Brain (organoid and tissue), 16 donors: ENCODE measurements at places on chromosomes 2 and 18. TPM values are rescaled to one million over a fixed set of nuclear protein-coding genes. Genes with fewer than 3 reads are reported as not detected.

DNA sequence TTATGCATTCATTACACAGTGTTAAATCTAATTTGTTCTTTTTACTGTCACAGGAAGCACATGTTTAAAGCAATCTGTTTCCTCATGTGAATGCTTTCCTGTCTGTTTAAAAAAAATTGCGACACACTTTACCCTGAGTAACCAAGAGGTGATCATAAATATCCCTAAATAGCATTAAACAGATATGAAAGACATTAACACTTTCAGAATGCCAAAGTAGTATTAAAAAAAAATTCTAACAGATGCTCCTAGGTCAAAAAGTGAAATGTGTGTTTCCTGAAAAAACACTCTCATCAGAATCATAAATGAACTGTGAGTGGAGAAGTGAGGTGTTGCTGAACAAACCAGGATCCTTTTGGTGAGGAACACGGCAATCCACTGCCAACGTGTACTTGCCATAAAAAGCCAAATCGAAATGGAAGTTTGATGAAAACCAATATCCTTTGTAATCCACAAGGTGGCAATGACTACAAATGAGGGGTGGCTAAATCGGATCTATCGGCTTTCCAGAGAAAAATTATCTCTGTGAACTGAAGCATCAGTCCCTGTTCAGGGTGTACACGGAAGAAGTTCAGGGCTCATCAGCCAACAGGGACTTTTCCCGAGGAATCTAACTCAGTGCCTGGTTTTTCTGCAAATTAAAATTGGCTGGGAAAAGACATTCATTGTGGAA, 248.9 kb downstream of the TCF4 start:
- peak; percentile 67 for DNase-seq

GRCh38 chr2:59744436-59744835, 809.0 kb downstream of the BCL11A start:
- no peak for DNase-seq

GRCh38 chr18:35159782-35160181, 81.1 kb upstream of the ZNF397 start:
- DNase-seq = no peak

ABHD1 gene
- 0.64 TPM for polyA plus RNA-seq

- no peak for DNase-seq
Measured at GRCh38 chr18:67428158-67428557, 88.4 kb downstream of the DSEL start.

DNA sequence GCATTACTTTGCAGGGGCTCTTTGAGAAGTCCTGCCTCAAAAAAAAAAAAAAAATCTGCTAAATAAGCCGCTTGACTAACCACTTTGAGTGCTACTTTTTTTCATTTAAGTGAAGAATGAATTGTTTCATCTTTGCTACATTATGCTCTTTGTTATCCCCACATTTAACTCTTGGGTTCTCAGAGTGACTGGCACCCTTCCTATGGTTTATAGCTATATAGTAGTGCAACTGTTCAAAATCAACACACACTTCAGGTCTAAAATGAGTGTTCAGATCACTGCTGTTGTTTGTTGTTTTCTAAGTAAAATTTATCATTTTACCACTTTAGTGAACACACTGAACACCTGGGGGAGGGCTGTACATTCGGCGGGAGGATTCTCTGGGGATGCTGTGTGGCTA, 13.6 kb downstream of the STPG4 start:
- DNase-seq = no peak

- DNase-seq = no peak
Measured at GRCh38 chr2:157898591-157898996, 22.5 kb upstream of the ACVR1 start.

MGAT4A gene
- polyA plus RNA-seq = 8.3 TPM

LYPD6 gene
- polyA plus RNA-seq = 2.7 TPM

DNA sequence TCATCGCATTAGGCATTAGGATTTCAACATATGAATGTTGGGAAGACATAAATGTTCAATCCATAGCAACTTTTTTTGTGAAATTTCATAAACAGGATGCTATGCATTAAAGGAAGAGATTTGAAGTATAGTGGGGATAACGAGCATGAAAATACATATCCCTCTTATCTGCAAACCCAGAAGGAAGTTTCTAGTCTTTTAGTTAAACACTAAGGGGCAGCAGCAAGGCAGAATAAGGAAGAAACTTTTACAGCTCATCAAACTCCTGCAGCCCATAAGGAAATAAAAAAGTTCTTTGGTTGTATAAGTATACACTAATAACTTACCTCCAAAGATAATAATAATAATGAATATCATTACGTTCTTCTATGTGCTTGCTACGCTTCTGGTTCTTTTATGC, 81.5 kb downstream of the CD226 start:
- DNase-seq = no peak

DNA sequence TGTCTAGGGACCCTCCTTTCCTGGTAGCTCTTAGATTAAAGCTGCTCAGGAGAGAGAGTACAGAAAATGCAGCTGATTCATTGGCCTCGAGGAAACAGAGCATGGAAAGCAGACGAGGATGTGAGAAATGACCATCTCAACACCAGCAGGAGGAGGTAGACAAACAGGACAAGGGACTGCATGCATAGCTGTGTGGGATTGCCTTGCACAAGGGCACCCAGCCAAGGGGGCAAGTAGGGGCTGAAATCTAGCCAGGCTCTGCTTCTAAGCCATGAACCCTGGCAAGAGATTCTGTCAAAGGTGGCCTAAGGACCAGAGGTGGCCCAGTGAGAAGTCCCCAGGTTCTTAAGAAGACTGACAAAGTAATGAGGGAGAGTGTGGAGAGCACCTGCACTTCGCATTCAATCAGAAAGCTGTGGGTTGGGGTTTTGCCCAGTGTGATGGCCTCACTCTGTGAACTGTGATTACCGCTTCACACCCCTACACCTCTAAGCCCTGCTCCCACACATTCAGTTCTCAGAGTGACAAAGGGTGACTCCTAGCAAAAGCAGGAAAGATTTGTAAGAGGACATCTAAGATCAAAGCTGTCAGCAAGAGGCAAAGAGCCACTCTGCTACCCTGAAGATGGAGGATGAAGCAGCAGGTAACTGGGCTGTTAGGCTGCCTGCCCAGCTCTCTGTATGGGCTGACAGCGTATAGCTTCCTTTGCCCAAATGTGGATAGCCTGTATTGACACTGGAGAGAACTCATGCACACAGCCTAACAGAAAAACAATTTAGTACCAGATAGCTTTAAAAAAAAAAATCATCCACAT, 151.3 kb upstream of the PELI1 start:
- no peak for DNase-seq

GNAL gene
- 2.7 TPM for polyA plus RNA-seq

DNA sequence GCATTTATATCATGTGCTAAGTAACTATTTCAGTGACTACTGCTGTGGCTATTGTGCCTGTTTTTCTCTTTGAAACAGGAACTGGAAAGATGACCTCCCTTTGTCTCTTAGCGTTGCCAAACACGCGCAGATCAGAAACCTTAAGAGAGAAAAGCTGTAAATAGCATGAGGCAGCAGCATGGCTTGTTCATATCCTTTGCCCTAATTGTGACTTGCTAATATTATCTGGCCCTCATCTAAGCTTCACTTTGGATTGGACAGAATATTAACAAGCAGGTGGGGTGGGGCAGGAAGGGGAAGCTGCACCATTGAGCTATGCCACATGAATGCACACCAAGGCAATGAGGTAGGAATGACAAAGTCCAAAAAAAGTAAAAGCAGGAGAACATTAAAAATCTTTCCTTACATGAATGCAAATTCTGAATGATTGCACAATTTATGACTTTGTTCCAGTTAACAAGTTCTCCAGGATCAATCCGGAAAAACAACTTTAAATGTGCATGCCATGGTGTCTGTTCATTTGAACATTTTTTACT, 128.4 kb downstream of the IRS1 start:
- DNase-seq = peak; percentile 14

DNA sequence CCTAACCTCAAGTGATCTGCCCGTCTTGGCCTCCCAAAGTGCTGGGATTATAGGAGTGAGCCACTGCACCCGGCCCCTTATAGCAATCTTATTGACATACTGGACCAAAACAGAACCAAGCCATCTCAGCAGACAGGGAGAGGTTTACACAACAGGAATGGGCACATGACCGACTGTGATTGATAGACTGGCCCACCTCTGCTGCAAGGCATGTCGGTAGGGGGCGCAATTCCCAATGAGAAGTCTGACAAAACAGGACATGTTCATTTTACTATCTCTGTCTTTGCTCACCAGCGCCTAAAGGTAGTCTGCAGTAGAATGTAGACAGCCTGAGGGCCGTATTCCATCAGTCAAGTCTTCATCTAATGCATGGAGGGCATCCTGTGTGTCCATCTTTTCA, 2.0 kb downstream of the LYPD6B start:
- DNase-seq = no peak

EFR3B gene
- 23.8 TPM for polyA plus RNA-seq

DNA sequence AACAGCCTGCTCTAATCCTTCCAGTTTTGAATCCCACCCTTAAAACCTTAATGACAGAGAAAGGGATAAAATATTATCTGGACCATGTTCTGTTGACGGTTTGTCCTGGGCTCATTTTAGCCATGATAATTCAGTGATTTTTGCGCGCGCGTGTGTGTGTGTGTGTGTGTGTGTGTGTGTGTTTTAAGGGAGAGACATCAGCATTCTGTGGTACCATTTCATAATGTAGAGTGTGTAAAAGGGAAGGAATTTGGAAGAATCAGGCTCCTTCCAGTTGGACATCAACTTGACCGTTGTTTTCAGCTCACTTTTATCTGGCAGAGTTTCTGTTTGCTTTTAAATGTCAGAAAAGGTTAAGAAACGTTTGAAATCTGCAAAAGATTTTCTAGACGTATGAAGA, 535.5 kb downstream of the TNS1 start:
- no peak for DNase-seq

HOXD3 gene
- polyA plus RNA-seq = 1.2 TPM

DNA sequence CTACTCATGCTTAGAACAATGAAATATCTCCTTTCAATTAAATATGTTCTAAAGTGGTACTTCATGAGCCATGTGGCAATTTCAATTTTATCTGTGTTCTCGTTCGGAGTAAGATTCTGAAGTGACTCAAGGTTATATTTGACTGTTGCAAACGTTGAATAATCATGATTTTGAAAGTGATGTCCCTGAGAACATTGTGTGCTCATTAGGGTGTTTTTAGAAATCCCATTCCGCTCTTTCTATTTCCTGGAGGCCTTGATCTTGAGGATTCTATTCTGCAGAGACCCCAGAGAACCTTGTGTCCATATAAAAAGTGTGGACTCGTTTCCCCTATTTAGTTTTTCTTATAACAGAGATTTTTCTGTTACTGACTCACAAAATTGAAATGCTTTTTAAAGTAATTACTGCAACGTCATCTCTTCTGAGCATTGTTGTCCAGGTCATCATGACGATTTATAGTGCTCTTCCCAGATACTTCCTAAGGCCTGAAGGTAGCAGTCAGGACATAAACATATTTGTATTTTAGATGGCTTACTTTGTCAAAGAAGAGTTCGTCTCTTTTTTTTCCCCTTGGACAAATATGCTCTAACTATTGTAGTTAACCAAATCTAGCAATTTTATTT, 27.2 kb downstream of the IL1R2 start:
- no peak for DNase-seq

CYP1B1 gene
- 1.3 TPM for polyA plus RNA-seq

GRCh38 chr2:18063826-18064470, 185.5 kb downstream of the KCNS3 start:
- no peak for DNase-seq

- DNase-seq = no peak
Measured at GRCh38 chr2:19020144-19021099, 338.0 kb downstream of the OSR1 start.

DNA sequence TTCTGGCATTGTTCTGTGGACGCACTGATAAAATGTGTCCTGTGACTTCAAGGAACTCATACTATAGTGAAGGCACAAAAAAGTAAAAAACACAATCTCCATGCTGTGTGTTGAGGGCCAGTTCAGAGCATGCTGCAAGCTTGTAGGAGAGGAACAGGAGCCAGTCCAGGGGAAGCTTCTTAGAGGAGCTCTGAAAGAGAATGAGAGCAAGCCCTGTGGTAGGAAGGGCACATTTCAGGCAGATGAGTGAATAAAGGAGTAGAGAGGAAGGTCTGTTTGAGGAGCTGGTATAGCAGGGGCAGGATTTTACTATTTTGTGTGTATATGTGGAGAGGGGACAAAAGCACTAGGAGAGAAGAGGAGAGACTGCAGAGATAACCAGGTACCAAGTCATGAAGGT, 478.3 kb downstream of the ZEB2 start:
- DNase-seq = no peak

DNA sequence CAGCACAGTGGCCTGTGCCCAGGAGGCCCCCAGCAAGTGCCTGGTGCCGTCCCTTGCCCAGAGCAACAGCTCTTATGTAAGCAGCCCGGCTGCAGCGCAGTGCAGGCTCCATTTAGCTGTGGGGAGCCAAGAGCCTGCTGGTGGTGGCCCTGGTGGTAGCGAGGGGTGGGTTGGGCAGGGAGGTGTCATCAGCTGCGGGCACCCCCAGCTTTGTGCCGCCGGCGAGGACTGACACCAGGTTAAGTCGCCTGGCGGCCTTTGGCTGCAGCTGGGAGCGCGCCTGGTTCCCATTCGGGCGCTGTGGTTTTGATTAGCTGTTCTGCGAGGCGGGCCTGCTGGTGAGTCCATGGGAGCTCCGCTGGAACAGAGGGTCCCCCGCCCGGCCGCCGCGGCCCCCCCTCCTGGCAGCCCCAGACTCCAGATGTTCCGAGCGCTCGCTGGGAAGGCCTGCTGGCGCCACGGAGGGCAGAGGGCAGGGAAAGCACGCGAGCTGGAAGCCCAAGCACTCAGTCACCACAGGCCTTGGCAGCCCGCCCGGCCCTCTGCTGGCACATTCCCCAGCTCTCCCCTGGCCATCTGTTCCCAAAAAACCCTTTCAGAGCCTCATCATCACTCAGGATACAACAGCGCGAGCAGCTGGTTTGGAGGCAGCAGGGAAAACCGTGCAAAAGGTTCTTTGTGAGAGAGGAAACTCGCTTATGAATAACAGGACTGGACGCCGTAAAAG, 18.4 kb downstream of the ATOH8 start:
- DNase-seq = peak; percentile 96
